ENCODE measurements at places on chromosomes 1 and 21.

- DNase-seq = no peak
Observed at GRCh38 chr1:27527223-27527889, 37.4 kb upstream of the WASF2 start.

DNA sequence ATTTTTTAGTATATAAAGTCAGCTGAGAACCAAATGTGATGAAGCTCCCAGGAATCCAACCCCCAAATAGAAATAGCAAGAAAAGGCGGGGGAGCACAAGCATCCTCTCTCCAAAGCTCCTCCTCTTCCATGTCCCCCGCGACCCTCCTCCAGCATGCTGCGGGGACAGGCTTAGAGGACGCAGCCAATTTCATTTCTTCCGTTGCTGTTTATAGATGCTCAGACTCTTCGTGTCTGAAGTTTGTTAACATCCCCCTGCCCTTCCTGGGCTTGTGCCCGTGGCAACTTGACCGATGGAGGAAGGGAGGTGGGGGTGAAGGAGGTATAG, 754 bp upstream of the NPPA start:
- no peak for DNase-seq

DNA sequence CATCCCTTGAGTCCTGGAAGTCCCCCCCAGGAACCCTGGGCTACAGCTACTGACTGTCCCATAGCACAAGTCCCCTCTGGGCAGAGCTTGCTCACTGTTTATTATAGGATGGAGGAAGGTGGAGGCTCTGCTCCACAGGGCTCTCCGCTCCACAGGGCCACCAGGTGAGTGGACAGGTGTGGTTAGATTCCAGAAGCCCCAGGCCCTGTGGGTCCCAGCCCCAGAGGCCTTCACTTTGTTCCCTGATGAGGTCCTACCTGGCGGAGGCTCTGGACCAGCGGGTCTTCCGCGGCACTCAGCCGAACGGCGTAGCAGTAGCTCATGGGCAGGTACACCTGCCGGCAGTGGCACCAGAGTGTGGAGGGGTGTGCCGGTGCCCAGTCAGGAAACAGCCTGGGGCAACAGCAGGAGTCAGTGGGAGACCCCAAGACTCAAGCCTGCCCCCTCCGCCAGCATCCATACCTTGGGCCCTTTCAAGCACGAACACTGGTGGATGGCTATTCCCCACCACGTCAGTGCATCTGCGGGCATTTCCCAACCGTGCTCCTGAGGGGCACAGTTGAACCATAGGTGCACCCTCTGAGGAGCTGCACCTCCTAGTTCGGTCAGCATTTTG, 12.3 kb downstream of the LSS start:
- no peak for DNase-seq

GRCh38 chr1:171179318-171180227, 5.5 kb upstream of the FMO2 start:
- no peak for DNase-seq

GRCh38 chr1:29094433-29094832, 29.3 kb downstream of the TMEM200B start:
- no peak for DNase-seq

GRCh38 chr1:22339237-22339636, 112.4 kb upstream of the ZBTB40 start:
- no peak for DNase-seq

DNA sequence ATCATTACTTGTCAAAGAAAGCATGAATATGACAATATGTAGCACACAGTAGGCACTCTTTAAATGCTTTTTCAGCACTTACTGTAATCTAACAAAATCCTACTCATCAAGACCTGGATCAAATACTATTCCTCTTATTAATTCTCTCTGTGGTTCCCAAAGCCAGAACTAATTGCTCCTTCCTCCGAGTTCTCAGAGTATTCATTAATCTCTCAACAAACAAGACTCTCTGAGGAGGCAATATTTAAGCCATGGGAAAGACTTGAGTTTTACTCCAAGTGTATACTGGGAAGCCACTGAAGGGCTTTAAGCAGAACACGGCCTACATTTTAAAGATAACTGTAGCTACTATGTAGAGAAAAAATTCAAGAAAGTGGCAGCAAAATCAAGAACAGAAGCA, 79.7 kb downstream of the ENAH start:
- no peak for DNase-seq

GRCh38 chr21:27291006-27291405, 324.1 kb upstream of the ADAMTS5 start:
- no peak for DNase-seq

DNA sequence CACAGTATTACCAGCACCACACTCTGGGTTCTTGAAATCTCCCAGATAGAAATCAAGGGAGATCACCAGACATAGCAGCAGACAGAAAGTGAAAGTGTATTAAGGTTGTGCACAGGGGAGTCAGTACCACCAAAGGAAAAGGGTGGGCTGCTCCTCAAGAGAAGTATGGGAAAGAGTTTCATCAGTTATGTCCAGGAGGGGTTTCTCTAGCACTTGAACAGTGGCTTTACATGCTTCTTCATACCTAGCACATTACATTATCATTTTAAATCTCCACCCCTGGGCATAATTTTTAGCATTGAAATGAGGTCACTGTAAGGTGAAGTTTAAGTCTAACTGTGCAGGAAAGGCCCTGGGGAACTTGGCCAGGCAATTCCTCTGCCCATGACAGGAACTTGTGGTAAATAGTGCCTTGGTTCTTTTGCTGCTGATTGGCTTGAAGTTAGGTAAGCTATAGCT, 601.0 kb downstream of the NUF2 start:
- no peak for DNase-seq

GRCh38 chr1:31984419-31985347, 29.0 kb upstream of the KHDRBS1 start:
- DNase-seq = no peak

GRCh38 chr1:31412205-31412604, 808 bp upstream of the SERINC2 start:
- no peak for DNase-seq

DNA sequence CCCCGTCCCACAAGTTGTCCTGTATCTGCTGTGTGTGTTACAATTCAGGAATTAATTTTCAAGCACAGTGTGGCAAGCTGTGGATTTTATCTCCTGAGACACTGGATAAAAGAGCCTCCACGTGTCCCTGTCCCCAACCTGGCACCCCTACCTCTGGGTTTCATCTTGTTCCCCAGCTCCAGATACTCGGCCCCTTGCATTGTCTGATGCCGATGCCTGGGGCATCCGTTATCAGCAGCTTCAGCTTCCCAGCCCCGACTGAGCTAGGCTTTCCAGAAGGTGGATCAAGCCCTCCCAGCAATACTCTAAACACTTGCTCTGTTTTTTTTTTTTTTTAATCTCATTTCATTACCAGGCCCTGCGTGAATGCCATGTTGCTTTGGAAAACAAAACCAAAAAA, 159.4 kb downstream of the PLXNA2 start:
- no peak for DNase-seq

GRCh38 chr1:178220094-178220493, 126.2 kb downstream of the RASAL2 start:
- DNase-seq = peak; percentile 3

- no peak for DNase-seq
Observed at GRCh38 chr1:172452536-172453152, 8.8 kb upstream of the PIGC start.

GRCh38 chr1:113058941-113059706, 13.9 kb upstream of the LRIG2 start:
- no peak for DNase-seq

- DNase-seq = no peak
Observed at GRCh38 chr1:5814046-5814619, 178.1 kb downstream of the NPHP4 start.

DNA sequence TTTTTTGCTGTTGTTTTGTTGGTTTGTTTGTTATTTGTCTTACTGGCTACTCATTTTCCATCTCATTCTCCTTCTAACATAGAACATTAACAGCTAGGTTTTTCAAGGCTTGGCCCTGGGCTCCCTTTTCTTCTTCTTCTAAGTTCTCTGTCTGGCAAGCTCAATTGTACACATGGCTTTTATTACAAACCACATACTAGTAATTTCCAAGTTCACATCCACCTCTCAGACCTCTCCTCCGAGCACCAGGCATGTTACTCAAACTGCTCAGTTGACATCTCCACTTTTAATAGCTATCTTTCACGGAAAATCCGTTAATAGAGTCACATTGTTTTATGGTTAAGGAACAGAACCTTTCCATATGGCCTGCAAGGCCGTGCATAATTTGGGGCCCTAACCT, 736.9 kb upstream of the ADAMTS5 start:
- no peak for DNase-seq

- DNase-seq = no peak
Observed at GRCh38 chr1:234892642-234893041, 236.0 kb downstream of the TOMM20 start.

- peak; percentile 40 for DNase-seq
Observed at GRCh38 chr1:205600085-205600484, 31.7 kb downstream of the ELK4 start.

GRCh38 chr1:204151552-204152309, at the start of gene ETNK2:
TSS of gene ETNK2 (minus strand) at chr1:204152044. CDS start at chr1:204151852, 192 bp downstream.
- DNase-seq = peak; percentile 65

DNA sequence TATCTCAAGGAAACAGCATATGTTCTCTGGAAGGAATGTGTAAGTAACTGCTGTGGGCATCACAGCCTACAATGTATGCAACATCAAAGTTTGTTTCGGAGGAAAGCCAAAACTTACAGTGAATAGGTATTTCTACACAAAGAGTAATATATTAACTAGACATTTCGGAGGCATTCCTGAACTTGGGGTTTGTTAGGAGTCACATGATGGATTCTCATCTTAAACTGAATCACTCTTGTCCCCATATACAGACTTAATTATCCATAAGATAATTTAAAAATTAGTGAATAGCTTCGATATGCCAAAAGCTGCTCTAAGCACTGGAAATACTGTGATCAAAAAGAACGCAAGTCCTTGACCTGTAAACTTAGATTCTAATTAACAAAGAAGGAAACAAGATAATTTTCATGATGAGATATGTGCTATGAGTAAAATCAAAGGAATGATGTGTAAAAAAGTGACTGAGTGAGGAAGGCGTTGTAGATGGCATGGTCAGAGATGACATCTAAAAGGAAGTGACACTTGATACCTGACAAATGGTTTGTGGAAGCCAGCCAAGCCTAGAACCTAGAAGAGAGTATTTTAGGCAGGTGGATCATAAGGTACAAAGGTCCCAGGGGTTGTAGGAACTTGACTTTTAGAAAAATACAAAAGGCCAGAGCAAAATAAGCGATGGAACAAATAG, 273.1 kb downstream of the MRPL39 start:
- no peak for DNase-seq

GRCh38 chr1:84382127-84382526, 16.2 kb upstream of the DNASE2B start:
- no peak for DNase-seq
